Endothelial cell (in vitro differentiated cells): ENCODE measurements at places on chromosomes 12 and 14.
A peak's percentile ranks its signal among the peaks of the same experiment; 100 is the strongest.

GRCh38 chr12:121181181-121181580, 28.7 kb upstream of the P2RX4 start:
- no peak for DNase-seq

DNA sequence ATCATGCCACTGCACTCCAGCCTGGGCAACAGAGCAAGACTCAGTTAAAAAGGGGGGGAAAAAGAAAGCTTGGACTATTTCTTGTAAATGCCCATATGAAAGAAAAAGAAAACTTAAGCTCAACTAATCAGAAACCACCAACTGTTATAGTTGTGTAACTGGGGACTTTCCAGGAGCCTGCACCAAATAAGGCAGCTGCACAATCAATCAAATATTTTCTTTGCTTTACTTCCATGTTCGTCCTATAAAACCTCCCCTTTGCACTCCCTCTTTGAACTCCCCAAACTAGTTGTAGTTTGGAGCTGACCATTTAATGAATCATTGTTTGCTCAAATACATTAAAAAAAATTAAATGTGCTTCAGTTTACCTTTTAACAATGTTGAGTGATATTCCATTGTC, 54.9 kb downstream of the OTOGL start:
- no peak for DNase-seq

GRCh38 chr12:12098691-12099015, 27.9 kb downstream of the BCL2L14 start:
- no peak for DNase-seq

GRCh38 chr14:40616579-40616978, 990.1 kb upstream of the LRFN5 start:
- DNase-seq = no peak

GRCh38 chr14:50534416-50534815, 2.0 kb upstream of the MAP4K5 start:
- no peak for DNase-seq

- DNase-seq = no peak
Observed at GRCh38 chr12:113059071-113059595, 2.6 kb downstream of the DTX1 start.

DNA sequence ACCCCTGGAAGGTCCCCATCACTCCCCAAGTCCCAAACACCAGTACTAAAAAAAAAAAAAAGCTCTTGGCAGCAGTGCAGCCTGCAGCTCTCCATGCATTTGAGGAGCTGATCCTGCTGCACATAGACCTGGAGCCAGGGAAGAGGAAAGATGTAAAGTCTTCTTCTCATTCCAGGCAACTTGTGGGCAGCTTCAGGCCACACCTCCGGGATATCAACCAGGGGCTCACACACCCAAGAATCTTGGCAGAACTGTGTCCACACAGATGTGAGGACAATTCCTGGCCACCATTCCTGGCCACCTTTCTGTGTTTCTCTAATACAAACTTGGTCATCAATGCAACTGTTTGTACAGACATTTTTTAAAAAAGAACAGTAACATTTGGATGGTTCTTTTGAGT, 72.7 kb downstream of the TMEM132C start:
- DNase-seq = no peak

- DNase-seq = no peak
Observed at GRCh38 chr14:73879027-73879426, 7.6 kb upstream of the ZNF410 start.

DNA sequence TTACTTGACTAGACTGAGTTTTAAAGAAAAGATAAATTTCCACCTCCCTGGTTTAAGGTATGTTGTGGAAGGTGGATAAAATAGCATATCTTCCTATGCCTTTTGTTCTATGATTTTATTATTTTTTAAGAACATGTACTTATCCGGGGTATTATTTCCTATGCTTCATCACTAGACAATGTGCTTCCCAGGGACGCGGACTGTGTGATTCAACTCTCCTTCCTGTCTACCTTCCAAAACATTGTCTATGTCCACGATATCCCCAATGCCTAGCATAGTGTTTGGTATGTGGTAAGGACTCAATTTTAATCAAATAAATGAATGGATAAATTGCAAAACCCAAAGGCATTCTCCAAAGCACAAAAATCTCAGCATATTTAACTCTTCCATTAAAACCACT, 8.3 kb upstream of the CCND2 start:
- DNase-seq = no peak

DNA sequence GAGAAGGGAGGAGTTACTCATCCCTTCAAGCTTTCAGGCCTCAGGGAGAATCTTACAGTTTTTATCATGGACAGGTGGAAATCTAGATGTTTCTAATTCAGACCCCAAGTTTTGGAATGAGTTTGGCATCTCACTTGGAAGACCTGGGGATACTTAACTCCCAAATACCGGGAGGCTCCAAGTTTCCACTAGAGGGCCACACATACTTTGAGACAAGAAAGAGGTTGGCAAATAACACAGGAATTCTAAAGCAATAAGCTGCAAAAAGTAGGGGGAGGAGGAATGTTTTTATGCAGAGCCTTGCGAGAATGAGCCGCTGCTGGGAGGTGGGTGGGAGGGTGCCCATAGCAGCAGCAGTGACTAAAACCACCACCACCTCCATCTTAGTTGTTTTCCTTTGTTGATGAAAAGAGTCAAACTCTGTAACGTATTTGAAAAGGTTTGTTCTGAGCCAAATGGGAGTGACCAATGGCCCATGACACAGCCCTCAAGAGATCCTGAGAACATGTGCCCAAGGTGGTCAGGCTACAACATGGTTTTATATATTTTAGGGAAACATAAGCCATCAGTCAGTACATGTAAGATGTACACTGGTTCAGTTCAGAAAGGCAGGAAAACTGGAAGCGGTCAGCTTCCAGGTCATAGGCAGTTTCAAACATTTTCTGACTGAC, 34.2 kb upstream of the RNASE1 start:
- no peak for DNase-seq

DNA sequence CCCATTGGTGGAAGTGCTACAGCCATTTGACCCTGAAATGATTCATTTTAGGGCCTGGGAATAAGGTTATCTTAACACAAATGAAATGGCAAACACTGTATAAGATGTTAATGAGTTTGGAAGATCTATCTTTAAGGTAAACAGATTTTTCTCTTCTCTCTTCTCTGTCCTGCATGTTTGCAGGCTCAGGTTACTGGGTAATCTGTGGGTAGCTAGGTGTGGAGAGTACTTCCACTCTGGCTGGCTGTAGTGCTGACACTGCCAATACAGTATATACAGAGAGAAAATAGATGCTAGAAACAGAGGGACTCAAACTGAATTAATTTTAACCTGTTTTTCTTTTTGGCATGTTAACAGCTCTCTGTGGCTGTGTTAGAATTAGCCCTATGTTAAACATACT, 84.6 kb downstream of the SLC38A6 start:
- DNase-seq = no peak

- no peak for DNase-seq
Observed at GRCh38 chr12:62712681-62713573, 222.0 kb downstream of the PPM1H start.

DNA sequence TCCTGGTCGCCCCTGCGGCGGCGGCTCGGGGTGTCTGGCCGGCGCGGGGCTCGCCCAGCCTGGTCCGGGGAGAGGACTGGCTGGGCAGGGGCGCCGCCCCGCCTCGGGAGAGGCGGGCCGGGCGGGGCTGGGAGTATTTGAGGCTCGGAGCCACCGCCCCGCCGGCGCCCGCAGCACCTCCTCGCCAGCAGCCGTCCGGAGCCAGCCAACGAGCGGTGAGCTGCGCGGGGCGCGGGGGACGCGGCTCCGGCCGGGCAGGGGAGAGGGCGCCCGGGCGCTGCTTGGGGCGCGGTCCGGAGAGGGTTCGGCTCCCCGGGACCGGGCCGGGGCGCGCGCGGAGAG, at the start of gene LGALS3:
Gene LGALS3, plus strand, starts transcription at position 167 of the 342 bp plus-strand sequence. CDS start 8,122 bp downstream, outside the sequence.
- DNase-seq = peak; percentile 23

DNA sequence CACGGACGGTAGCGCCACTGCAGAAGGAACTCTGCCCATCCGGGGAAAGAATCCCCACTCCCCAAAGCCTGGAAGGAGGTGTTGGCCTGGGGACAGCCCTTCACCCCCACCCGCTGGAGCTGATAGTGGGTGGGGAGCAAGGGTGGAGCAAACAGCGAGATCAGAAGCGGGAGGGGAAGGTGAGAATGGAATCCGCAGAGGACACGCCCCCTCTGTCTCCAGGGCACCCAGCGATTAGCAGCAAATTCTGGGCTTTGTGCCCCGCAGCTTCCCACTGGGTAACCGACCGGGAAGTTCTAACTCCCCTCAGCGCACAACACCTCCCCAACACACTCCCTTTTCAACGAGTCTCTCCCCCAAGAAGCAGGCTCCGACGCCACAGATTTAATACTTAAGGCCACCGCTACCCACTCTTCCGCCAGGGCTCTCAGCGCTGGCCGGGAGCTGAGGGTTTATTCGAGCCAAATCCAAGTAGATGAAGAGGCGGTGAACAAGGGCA, 1.4 kb downstream of the SLC25A29 start:
- DNase-seq = no peak

- peak; percentile 68 for DNase-seq
Observed at GRCh38 chr12:119334430-119335170, at the start of gene CCDC60. TSS of gene CCDC60 (plus strand) at chr12:119334729. CDS start at chr12:119335177, 448 bp downstream.

GRCh38 chr12:39392154-39392925, 50.6 kb downstream of the KIF21A start:
- no peak for DNase-seq

DNA sequence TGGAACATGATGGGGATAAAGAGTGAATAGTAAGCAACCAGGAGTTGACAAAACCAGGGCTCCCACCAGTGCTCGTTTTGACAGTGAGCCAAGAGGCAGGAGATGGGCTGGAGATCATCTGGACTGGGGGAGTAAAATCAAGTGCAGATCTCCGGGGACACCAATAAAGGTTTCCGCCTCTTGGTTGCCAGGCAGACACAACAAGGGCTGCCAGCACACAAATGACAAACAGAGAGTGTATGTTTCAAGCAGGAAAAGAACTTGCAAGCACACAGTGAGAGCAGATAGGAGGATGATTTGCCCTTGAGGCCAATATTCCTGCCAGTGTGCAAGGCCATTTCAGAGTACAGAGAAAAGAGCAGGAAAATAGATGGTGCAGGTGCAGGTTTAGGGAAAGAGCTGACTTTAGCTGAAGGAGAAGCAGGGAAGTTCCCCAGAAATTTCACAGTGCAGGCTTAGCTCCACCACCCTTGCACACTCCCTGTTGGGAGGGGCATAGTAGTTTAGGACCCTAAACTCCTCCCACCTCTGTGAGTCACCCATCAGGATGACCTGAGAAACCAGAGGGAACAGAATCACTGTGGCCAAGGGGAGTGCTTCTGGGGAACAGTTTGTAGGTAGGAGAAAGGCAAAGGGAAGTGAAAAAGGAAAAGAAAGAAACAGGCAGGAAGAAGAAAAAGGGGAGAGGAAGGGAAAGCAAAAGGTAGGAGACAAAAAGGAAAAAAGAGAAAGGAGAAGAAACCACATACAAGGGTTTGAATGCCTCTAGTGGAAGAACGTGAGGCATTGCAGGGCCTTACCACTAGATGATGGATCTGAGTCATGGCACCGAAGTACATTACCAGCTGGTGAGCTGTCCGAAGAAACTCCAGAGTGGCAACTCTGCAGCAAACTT, 404.4 kb downstream of the SLC6A15 start:
- DNase-seq = no peak

GRCh38 chr12:131209082-131210070, 255.7 kb downstream of the ADGRD1 start:
- DNase-seq = no peak

GRCh38 chr12:104958001-104958804, at the start of gene SLC41A2:
TSS of gene SLC41A2 (minus strand) at chr12:104958290. CDS start at chr12:104928527, 29,763 bp downstream.
- peak; percentile 80 for DNase-seq

DNA sequence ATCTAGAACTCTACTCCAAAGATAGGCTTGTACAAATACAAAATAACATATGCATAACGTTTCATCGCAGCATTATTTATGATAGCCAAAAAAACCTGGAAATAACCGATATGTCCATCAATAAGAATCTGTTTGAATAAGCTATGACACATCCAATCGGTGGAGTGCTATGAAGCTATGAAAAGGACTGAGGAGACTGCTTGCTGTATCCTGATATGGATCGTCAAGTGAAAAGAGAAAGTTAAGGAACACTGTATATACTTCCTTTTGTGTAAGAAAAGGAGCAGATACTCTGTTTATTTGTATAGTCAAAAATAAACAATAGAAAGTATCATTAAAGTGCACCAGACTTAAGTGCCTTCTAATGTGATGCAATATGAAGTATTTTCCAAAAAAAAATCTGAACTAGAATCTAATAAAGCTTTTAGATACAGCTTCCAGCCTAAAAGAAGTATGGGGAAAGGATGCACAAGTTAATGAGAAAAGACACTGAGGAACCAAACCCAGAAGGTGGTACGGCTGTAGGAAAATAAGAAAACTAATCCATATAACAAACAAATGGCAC, 645 bp upstream of the KLHDC1 start:
- DNase-seq = no peak

GRCh38 chr12:5429741-5430557, 2.0 kb upstream of the NTF3 start:
- peak; percentile 6 for DNase-seq

DNA sequence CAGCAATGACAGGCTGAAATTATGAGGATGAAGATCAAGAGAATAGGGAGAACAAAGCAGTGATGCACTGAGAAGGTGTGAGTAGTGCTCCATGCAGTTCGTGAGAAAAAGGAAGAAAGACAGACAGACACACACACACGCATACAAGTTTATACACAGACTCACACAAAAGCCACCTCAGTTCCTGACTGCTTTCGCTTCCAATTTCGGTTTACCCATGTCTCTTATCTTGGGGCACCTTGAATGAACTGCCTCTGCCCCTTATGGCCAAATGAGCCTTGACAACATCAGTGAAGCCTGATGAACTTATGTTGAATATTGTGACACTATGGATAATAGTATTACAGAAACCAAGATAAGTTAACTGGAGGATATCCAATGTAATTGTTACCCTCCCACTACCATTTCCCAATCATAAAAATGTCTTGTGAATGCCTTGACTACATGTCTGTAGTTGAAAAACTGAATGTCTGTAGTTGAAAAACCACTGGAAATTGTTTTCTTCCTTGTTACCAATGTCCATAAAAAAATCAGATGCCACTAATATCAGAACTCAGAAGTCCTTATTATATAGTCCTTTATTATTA, 380.4 kb upstream of the DDHD1 start:
- DNase-seq = no peak

DNA sequence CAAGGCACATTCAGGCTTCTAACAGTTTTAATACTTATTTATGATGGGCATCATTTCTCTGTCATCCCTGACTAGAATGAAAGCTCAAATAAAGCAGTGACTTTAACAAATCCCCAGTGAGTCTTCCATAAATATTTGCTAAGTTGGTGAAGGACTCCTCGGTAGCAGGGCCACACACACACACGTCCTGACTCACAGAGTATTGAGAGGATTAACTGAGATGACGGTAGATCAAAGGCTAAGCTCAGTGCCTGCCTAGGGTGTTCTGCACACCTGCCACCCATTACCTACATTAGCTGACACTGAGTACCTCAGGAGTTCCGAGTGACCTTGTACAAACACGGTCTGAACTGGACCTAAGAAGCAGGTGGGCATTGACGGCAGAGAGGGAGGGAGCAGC, 197.3 kb upstream of the SFSWAP start:
- no peak for DNase-seq
